Progenitor cell of endocrine pancreas (in vitro differentiated cells): ENCODE measurements at places on chromosomes 4 and X. TPM values are rescaled to one million over a fixed set of nuclear protein-coding genes. Genes with fewer than 3 reads are reported as not detected.

- no peaks in the 10 kb centered on the region for H3K4me1 ChIP-seq
- no peak for DNase-seq
- H3K4me3 ChIP-seq = no peak overlapping the region
- no peaks in the 10 kb centered on the region for H3K36me3 ChIP-seq
- H3K27ac ChIP-seq = no peak overlapping the region
These were observed 298.2 kb upstream of the FSTL5 start for GRCh38 chr4:162461952-162462351.

Gene RTL5
- total RNA-seq = 19.4 and 21.1 TPM in 2 replicates

Gene ITIH6
- not detected in 2 replicates for total RNA-seq

Gene BEND4
- 0.55 and 0.78 TPM in 2 replicates for total RNA-seq

DNA sequence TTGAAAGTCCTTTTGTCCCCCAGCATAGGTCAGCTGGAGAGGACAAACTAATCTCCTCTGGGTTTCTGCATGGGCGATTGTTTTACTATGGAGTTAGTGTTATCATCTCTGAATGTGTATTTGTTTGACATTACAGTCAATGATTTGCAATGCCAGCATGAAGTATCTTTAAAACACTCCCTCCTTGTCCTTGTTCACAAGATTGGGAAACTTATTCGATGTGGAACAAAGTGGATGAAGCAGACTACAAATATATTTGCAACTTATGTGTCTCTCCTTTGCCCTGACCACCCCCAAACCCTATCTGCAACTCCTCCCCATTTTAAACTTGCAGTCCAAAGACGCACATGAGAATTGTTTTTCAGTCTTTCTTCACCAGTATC is 1.5 kb upstream of the PITX2 start:
- H3K36me3 ChIP-seq = no peaks in the 10 kb centered on the region
- no peak overlapping the region for H3K27ac ChIP-seq
- H3K4me1 ChIP-seq = peaks cover 13% of the 10 kb centered on the region
- no peak overlapping the region for H3K4me3 ChIP-seq
- H3K27me3 ChIP-seq = peaks cover 100% of the 10 kb centered on the region
- no peak for DNase-seq

DNA sequence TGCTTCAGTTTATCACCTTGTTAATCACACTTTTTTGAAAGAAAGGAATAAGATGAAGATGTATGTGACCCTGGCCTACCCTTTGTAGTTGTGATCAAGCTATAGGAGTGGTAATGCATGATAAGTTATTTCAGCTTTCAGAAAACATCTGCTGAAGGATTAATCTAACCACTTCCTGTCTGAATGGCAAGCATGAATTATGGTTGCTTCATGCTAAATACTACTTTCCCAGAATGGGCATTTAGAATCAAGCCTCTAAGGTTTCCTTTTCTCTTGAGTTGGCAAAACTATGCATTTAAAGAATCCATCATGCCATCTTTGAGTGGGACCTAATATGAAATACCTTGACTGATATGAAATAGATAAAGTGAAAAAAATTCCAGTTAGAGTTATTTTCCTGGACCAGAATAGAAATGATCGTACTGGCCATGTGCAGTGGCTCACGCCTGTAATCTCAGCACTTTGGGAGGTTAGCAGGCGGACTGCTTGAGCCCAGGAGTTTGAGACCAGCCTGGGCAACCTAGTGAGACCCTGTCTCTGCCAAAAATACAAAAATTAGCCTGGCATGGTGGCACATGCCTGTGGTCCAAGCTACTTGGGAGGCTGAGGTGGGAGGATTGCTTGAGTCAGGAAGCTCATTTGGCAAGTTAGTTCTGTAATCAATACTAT is 59.1 kb downstream of the ANXA3 start:
- H3K4me1 ChIP-seq = peaks cover 10% of the 10 kb centered on the region
- DNase-seq = no peak

- peaks cover 24% of the 10 kb centered on the region for H3K36me3 ChIP-seq
- no peak overlapping the region for H3K27ac ChIP-seq
- DNase-seq = no peak
- no peaks in the 10 kb centered on the region for H3K27me3 ChIP-seq
- H3K4me1 ChIP-seq = peaks cover 1% of the 10 kb centered on the region
- H3K4me3 ChIP-seq = no peak overlapping the region
These were observed 288.7 kb downstream of the CAMK2D start for GRCh38 chr4:113472864-113473263.

DNA sequence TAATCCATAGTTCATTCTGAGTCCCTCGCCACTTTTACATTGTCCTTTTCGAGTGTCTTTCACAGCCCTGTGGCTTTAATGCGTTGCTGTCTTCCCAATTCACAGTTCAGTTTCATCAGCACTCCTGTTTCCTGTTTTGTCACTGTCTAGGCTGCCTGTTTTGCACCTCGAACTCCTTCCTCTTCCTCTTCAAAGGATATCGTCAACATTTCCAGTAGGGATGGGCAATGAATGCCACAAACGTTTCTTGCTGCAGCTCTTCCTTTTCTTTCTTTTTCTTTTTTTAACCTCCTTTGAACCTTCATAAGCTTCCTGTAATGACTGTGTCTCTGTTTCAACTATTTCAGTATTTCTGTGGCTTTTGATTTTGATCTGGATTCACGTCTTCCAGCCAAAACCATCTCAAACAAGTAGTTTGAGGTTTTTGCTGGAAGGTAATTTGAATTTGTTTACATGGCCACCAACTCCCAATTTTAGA is 105.4 kb downstream of the ANXA3 start:
- peaks cover 9% of the 10 kb centered on the region for H3K4me1 ChIP-seq
- H3K4me3 ChIP-seq = no peak overlapping the region
- H3K36me3 ChIP-seq = no peaks in the 10 kb centered on the region
- H3K27ac ChIP-seq = no peak overlapping the region
- no peak for DNase-seq

Gene PLK4
- 21.7 and 24.7 TPM in 2 replicates for total RNA-seq

- H3K27ac ChIP-seq = peak overlapping the region; percentile 90
- no peaks in the 10 kb centered on the region for H3K27me3 ChIP-seq
- peaks cover 17% of the 10 kb centered on the region for H3K4me1 ChIP-seq
- H3K36me3 ChIP-seq = peaks cover 3% of the 10 kb centered on the region
These were observed 9.9 kb downstream of the TMSB4X start for GRCh38 chrX:12984603-12985319.

DNA sequence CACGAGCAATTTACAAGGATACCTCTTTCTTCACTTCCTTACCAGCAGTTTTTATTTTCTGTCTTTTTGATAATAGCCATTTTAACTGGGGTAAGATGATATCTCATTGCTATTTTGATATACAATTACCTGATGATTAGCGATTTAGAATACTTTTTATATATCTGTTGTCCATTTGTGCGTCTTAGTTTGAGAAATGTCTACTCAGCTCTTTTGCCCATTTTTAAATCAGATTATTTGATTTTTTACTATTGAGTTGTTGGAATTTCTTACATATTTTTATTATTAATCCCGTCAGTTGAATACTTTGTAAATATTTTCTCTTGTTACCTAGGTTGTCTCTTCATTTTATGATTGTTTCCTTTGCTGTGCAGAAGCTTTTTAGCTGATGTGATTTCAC is 1.5 kb upstream of the SPIN2A start:
- no peak for DNase-seq
- H3K4me3 ChIP-seq = no peak overlapping the region
- H3K36me3 ChIP-seq = peaks cover 11% of the 10 kb centered on the region
- no peaks in the 10 kb centered on the region for H3K27me3 ChIP-seq

Gene SLC16A2
- 9.0 and 11.1 TPM in 2 replicates for total RNA-seq

DNA sequence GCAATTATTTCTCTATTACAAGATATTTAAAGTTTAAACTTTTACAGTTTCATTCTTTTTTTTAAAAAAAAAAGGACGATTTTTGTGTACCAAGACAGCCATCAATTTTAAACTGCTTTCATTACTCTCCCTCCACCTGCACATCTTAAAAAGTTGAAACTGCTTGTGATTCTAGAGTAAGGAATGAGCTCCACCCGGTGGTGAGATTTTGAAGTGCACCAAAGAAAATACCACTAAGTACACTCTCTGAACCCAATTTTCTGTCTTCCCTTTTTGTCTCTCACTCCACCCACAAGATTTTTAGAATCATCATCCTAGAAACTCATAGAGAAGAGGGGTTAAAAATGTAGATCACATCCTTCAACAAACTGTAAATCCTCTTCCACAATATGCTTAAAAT is 91.3 kb upstream of the WDR44 start:
- no peaks in the 10 kb centered on the region for H3K4me1 ChIP-seq
- H3K27me3 ChIP-seq = no peaks in the 10 kb centered on the region
- no peak overlapping the region for H3K4me3 ChIP-seq
- peak; percentile 44 for DNase-seq
- no peaks in the 10 kb centered on the region for H3K36me3 ChIP-seq

Gene UCP1
- not detected in 2 replicates for total RNA-seq

DNA sequence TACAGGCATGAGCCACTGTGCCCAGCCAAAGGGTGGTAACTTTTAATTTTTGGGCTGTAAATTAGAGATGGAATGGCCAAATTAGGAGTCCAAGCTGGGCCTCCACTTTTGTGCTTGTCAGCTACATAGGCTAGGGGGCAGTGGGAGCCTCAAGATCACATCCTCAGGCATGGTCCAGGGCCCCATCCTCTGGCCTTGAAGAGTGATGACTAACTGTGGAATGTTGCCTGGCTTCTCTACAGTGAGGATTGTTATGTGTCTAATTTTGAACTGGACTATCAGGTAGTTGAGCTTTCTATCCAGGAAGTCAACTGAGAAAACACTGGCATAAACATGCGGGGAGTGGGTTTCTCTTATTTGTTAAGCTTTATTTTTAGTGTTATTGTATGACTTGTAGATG is 33.0 kb downstream of the CCNG2 start:
- peaks cover 25% of the 10 kb centered on the region for H3K27me3 ChIP-seq
- no peak for DNase-seq
- H3K4me1 ChIP-seq = no peaks in the 10 kb centered on the region

Gene SLC10A6
- not detected in 2 replicates for total RNA-seq

GRCh38 chr4:99945718-99946355 is 581 bp downstream of the DNAJB14 start:
- peak; percentile 31 for DNase-seq
- peaks cover 19% of the 10 kb centered on the region for H3K4me1 ChIP-seq
- peak overlapping the region; percentile 99 for H3K27ac ChIP-seq
- H3K4me3 ChIP-seq = peak overlapping the region; percentile 99

DNA sequence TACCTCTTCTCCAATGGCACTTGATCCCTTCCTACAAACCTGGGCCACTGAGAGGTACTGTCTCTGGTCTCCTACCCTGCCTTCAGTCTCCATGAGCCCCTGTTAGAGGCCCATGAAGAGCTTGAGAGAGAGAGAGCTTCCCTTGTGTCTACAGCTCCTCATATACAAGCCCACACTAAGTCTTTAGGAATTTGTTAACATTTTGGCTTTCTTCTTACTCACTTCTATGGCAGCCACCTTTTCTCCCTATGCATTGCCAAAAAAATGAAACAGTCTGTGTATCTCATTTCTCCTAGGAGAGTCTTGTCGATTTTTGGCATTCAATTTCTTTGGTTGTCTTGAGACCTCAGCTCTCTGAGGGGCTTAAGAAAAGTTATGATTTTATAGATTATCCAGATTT is 90.9 kb upstream of the LNX1 start:
- no peak overlapping the region for H3K4me3 ChIP-seq
- H3K27ac ChIP-seq = no peak overlapping the region
- H3K36me3 ChIP-seq = no peaks in the 10 kb centered on the region
- H3K4me1 ChIP-seq = no peaks in the 10 kb centered on the region

GRCh38 chr4:176323511-176324160 is 3.9 kb downstream of the SPCS3 start:
- H3K36me3 ChIP-seq = peaks cover 6% of the 10 kb centered on the region
- H3K27ac ChIP-seq = no peak overlapping the region
- peaks cover 28% of the 10 kb centered on the region for H3K4me1 ChIP-seq
- H3K27me3 ChIP-seq = no peaks in the 10 kb centered on the region
- no peak for DNase-seq
- H3K4me3 ChIP-seq = no peak overlapping the region

DNA sequence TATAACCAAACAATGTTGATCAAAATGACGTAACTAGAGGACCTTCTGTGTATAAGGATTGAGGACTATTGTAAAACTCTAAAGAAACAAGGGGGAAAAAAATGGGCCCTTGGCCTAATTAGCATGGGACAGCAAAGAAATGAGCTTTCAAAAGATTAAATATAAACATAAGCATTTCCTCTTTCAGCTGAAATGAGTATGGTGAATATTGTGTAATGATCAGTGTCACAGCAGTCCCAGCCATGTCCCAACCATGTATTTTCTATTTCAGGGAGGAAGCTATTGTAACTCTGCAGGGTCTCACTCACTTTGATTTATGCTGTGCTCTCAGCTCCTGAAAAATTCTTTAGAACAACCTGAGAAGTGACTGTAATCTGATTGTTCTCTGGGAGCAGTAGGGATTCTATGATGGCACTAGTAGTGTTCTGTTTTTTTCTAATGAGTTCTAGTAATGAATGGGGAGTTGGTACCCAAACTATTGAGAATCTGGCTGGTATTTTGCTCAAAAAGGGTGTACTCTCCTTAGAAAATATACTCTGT is 25.8 kb downstream of the ANXA10 start:
- no peaks in the 10 kb centered on the region for H3K27me3 ChIP-seq
- no peaks in the 10 kb centered on the region for H3K4me1 ChIP-seq
- no peak overlapping the region for H3K27ac ChIP-seq
- H3K36me3 ChIP-seq = no peaks in the 10 kb centered on the region
- no peak overlapping the region for H3K4me3 ChIP-seq

Gene PLAC1
- total RNA-seq = not detected in 2 replicates

GRCh38 chr4:40710484-40711254 is 39.1 kb upstream of the NSUN7 start:
- DNase-seq = no peak
- no peaks in the 10 kb centered on the region for H3K36me3 ChIP-seq
- H3K4me3 ChIP-seq = no peak overlapping the region

- H3K4me1 ChIP-seq = no peaks in the 10 kb centered on the region
- DNase-seq = no peak
- H3K27me3 ChIP-seq = no peaks in the 10 kb centered on the region
These were observed 104.2 kb downstream of the FAM47B start for GRCh38 chrX:35046660-35047296.

Gene MAGED4B
- total RNA-seq = 197 and 201 TPM in 2 replicates

Gene MANBA
- total RNA-seq = 48.9 and 49.7 TPM in 2 replicates

DNA sequence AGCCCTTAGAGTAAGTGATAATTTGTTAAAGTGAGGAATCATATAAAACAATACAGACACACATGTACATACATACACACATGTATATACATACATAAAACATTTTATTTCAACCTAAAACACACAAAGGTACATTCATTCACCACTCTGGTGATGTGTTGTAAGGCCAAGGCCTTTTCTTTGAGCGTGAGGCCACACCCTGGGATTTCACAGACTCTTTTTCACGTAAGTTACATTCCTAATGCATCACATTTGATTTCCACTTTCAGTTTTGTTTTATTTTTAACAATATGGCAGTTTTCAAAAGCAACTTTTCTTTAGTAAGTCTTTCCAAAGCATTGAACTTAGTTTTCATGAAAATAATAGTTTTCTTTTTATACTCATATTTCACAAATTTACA is 170.7 kb downstream of the COL4A6 start:
- no peak overlapping the region for H3K27ac ChIP-seq
- no peaks in the 10 kb centered on the region for H3K27me3 ChIP-seq
- H3K4me3 ChIP-seq = no peak overlapping the region
- DNase-seq = no peak

GRCh38 chr4:159374749-159375530 is 272.1 kb downstream of the RAPGEF2 start:
- H3K27ac ChIP-seq = no peak overlapping the region
- H3K4me3 ChIP-seq = no peak overlapping the region
- no peaks in the 10 kb centered on the region for H3K27me3 ChIP-seq
